ENCODE measurements at places on chromosomes 7 and 10. TPM values are rescaled to one million over a fixed set of nuclear protein-coding genes. Genes with fewer than 3 reads are reported as not detected.

GRCh38 chr10:37937864-37938263 lies 38.6 kb downstream of the ZNF25 start:
- no peak overlapping the region for H3K27ac ChIP-seq
- H3K27me3 ChIP-seq: no peaks in the 10 kb centered on the region
- H3K4me1 ChIP-seq: no peaks in the 10 kb centered on the region
- no peak overlapping the region for H3K4me3 ChIP-seq
- H3K36me3 ChIP-seq: no peaks in the 10 kb centered on the region

DNA sequence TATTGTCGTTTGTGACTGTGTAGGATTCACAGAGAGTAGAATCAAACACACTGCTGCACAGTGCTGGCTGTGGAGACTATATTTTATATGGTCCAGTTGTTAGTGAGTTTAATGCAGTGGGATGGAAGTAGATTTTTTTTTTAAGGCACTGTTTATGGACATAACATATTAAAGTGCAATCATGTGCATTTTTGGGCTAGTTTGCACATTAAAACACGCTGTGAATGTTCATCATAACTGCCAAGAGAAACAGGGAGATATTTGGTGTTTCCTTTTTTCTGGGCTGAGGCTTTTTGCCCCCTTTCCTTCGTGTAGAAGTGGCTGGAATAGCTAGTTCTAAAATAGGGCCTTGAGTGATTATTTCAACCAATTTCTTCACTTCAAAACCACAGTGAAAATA lies 139.2 kb downstream of the MYOF start:
- no peak for DNase-seq
- no peak overlapping the region for H3K4me3 ChIP-seq
- peaks cover 3% of the 10 kb centered on the region for H3K4me1 ChIP-seq
- H3K27ac ChIP-seq: no peak overlapping the region

- H3K36me3 ChIP-seq: no peaks in the 10 kb centered on the region
- no peak overlapping the region for H3K4me3 ChIP-seq
- H3K4me1 ChIP-seq: peaks cover 20% of the 10 kb centered on the region
- no peaks in the 10 kb centered on the region for H3K27me3 ChIP-seq
These were observed 75.7 kb downstream of the C10orf105 start for GRCh38 chr10:71643904-71644303.

DNA sequence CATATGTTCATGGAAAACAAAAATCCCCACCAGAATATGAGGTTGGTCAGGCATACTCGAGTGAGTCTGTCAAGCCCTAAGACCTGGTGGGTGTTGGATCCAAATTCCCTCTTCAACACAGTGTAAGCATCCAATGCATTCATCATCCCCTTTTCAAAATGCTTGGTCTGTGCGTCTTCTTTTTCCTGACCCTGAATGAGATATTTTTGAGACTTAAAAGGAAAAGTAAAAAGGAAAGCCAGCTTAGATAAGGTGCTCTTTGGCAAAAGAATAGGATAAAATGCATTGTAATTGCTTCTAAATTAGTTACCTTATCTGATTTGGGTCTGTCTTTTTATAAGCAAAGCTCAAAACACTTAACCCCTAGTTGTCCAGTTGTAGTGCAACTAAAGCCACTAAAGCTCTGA lies 331.5 kb downstream of the PTEN start:
- DNase-seq: peak; percentile 33
- no peak overlapping the region for H3K4me3 ChIP-seq
- peak overlapping the region; percentile 97 for H3K27ac ChIP-seq

- no peak overlapping the region for H3K27ac ChIP-seq
- peaks cover 4% of the 10 kb centered on the region for H3K4me1 ChIP-seq
- H3K4me3 ChIP-seq: no peak overlapping the region
- no peaks in the 10 kb centered on the region for H3K36me3 ChIP-seq
These were observed 108.9 kb downstream of the IPMK start for GRCh38 chr10:58158806-58159205.

The FAM149B1 gene
- polyA plus RNA-seq: 28.2 TPM

The TMEM229A gene
- 0.88 TPM for polyA plus RNA-seq

DNA sequence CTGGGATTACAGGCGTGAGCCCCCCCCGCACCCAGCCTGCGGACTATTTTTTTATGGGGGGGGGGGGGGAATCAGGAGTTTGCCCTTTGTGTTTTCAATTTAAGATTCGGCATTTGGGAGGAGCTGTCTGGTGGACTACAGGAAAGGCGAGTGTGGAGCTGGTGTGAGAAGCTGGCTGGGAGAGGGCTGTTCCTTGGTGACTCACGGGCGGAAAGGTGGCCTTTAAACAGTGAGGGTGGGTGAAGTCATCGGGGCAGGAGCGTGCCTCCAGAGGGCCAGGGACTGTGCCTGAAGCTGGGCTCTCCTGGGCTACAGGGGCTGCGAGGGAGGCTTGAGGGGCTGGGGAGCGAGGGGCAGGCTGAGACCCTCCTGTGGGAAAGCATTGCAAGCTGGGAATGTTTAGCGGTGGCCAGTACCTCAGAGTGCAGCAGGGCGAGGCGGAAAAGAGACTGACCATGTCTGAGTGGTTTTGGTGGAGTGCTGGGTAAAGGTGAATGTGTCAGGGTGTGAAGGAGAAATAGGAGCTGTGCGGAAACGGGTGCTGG lies 39.7 kb upstream of the ZNF32 start:
- H3K27me3 ChIP-seq: no peaks in the 10 kb centered on the region
- H3K36me3 ChIP-seq: no peaks in the 10 kb centered on the region
- no peak overlapping the region for H3K4me3 ChIP-seq
- no peaks in the 10 kb centered on the region for H3K4me1 ChIP-seq
- H3K27ac ChIP-seq: no peak overlapping the region
- no peak for DNase-seq

GRCh38 chr10:33010132-33011037 lies 52.4 kb upstream of the ITGB1 start:
- H3K4me1 ChIP-seq: peaks cover 3% of the 10 kb centered on the region
- H3K27ac ChIP-seq: peak overlapping the region; percentile 65
- DNase-seq: peak; percentile 46
- H3K36me3 ChIP-seq: no peaks in the 10 kb centered on the region

Measured in SK-N-SH (cell line).